ENCODE measurements at places on chromosomes 13 and 19.

DNA sequence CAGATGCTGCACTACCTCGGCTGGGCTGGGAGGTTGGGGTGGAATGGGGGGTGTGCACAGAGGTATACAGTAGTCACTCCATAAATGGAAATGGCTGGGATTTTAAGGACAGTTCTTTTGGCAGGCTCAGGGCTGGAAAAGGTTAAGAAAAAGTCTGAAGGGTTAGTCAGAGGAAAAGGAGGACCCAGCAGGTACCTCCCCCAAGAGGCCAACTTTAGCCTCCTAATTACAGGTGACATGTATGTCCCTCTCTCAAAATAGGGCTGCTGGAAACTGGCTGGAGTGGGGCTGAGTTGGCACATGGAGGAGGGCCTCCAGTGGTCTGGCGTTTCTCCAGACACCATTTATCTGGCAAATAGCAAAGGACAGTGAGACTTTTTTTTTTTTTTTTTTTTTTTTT lies 994 bp downstream of the CCDC194 start:
- peaks cover 19% of the 10 kb centered on the region for H3K27me3 ChIP-seq
- H3K27ac ChIP-seq = no peak overlapping the region
- peak overlapping the region; percentile 71 for H3K4me3 ChIP-seq
- peaks cover 14% of the 10 kb centered on the region for H3K4me1 ChIP-seq
- no peak for DNase-seq

DNA sequence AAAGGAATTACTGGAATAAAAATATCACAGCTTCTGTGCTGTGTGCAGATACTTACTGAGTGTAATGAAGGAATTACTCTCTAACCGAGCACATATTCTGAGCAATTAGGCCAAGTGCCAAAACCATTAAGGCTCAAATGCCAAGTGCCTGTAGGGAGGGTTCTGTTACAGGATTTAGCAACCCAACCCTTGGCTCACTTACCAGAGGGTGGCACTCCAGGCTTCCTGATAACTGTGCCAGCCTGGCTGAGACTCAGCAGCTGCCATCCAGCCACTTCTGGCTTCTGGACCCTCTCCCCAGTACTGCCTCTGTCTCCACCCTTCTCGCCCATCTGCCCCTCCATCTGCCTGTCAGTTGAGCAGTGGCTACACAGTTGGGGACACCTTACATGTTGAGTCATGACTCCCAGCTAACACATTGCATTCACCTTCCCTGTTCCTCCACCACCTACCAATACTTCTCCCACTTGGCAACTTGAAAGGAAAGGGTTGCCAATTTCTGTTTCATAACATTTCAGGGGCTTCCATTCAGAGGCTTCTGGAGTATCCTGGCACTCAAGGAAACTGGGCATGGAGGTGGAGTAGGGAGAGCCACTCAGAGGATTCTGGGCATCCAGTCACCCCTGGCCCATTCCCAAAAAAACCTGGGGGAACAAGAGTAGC lies 110.5 kb downstream of the COG6 start:
- no peak overlapping the region for H3K27ac ChIP-seq
- DNase-seq = no peak
- H3K36me3 ChIP-seq = peaks cover 3% of the 10 kb centered on the region
- no peaks in the 10 kb centered on the region for H3K27me3 ChIP-seq
- H3K4me1 ChIP-seq = no peaks in the 10 kb centered on the region
- no peak overlapping the region for H3K4me3 ChIP-seq

DNA sequence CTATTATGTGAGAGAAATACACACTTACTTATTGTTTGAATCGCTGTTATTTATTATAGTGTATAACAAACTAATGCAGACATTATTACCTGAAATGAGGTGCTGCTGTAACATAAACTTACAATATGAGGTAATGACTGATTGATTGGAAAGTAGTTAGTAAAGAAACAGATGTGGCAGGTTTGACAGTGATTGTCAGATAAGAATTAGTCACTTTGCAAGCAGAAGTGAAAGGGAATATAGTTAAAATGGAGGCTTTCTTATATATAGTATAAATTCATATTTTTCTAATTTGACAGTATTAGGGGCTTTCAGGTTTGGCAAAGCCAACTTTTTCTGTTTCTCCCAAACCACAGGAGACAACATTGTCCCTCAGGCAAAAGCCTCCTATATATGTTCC lies 20.6 kb downstream of the MIR17HG start:
- no peak overlapping the region for H3K4me3 ChIP-seq
- no peaks in the 10 kb centered on the region for H3K27me3 ChIP-seq
- no peaks in the 10 kb centered on the region for H3K4me1 ChIP-seq
- H3K27ac ChIP-seq = no peak overlapping the region
- DNase-seq = no peak

DNA sequence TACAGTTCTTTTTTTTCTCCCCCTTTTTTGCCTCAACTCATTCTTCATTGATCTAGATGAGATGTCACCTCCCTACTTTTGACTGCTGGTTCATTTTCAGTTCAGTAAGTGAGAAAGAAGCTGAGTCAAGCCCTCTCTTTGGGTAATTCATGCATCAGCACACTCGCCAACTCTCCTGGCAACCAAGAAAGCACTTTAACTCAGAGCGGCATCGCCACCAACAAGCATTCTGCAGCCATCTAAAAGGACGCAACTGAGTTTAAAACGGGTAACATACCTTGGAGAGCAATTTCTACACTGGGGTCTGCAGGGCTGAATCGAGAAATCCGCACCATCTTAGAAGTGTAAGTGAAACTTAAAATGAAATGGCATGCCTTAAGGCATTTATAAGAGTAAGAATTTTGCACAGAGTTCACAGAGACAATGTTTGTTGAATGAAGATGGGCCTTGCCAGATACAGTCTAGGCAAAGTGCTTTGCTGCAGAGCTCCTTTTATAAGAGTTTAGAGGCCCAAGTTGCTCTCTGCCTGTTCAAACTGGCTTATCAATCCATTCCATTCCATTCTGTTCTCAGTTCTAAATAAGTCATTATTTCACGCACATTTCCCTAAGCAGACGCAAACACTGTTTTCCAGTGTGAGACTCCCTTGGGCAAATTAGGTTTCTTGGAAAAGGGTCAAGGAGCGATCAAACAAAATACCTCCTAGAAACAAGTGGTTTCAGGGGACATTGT lies 338.0 kb downstream of the ENOX1 start:
- no peaks in the 10 kb centered on the region for H3K36me3 ChIP-seq
- peaks cover 15% of the 10 kb centered on the region for H3K4me1 ChIP-seq
- no peaks in the 10 kb centered on the region for H3K27me3 ChIP-seq
- H3K27ac ChIP-seq = peak overlapping the region; percentile 68
- no peak for DNase-seq
- no peak overlapping the region for H3K4me3 ChIP-seq

DNA sequence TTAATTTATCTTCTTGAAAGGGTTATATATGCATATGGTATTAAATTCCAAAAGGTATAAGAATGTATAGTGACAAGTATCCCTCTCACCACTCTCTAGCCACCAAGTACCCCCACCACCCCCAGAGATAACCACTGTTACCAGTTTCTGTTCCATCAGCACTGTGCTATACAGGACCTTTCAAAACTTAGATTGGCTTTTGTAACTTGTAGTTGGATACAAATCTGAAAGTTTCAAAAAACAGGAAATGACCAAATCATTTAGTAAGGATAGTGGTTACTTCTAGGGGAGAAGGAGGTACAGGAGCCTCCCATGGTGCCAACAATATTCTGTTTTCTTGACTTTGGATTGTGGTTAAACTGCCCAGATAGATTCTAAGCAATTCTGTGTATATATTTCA lies 56.7 kb downstream of the AKAP11 start:
- H3K4me3 ChIP-seq = no peak overlapping the region
- H3K27ac ChIP-seq = no peak overlapping the region
- H3K4me1 ChIP-seq = peaks cover 8% of the 10 kb centered on the region
- no peak for DNase-seq
- H3K27me3 ChIP-seq = no peaks in the 10 kb centered on the region
- no peaks in the 10 kb centered on the region for H3K36me3 ChIP-seq

DNA sequence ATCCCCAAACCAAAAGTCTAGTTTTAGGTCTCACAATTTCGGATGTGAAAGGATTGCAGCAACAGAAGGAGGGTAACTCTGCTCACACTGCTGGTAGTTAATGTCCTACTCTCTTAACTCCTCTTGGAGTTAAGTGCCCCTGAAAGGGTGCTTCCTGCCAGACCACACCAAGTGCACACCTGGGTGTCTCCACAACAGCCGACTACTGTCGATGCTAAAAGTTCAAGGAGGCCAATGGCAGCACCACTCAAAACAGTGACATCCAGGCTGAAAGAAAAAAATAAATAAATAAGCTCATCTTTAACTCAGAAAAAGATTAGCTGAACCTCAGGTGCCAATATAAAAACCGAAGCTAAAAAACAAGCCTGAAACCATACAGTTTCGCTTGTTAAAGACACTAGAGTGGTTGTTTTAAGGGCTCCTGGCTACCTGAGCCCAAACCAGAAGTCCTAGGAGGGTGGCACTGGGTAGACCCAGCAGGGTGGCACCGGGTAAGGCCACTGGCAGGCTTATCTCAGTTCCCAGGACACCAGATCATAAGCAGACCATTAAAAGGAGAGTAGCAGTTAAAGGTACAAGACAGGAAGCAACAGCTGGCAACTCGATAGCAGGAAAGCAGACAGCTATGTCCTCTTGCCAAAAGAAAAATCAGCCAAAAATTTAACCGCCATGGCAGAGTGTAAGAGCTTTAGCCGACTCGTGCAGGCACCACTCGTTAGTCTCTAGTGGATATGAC lies 39.3 kb downstream of the BRD4 start:
- H3K4me1 ChIP-seq = peaks cover 67% of the 10 kb centered on the region
- no peak for DNase-seq
- no peak overlapping the region for H3K4me3 ChIP-seq
- H3K27me3 ChIP-seq = no peaks in the 10 kb centered on the region
- H3K36me3 ChIP-seq = peaks cover 3% of the 10 kb centered on the region

- H3K27ac ChIP-seq = no peak overlapping the region
- peaks cover 24% of the 10 kb centered on the region for H3K4me1 ChIP-seq
- no peak overlapping the region for H3K4me3 ChIP-seq
- H3K36me3 ChIP-seq = peaks cover 8% of the 10 kb centered on the region
- no peak for DNase-seq
Measured at GRCh38 chr13:50284540-50284939, 269.3 kb downstream of the KCNRG start.

GRCh38 chr19:33441277-33441699 lies 67.8 kb downstream of the CEBPG start:
- H3K27ac ChIP-seq = no peak overlapping the region
- no peaks in the 10 kb centered on the region for H3K4me1 ChIP-seq
- no peak overlapping the region for H3K4me3 ChIP-seq
- H3K36me3 ChIP-seq = no peaks in the 10 kb centered on the region
- no peak for DNase-seq
- H3K27me3 ChIP-seq = no peaks in the 10 kb centered on the region

DNA sequence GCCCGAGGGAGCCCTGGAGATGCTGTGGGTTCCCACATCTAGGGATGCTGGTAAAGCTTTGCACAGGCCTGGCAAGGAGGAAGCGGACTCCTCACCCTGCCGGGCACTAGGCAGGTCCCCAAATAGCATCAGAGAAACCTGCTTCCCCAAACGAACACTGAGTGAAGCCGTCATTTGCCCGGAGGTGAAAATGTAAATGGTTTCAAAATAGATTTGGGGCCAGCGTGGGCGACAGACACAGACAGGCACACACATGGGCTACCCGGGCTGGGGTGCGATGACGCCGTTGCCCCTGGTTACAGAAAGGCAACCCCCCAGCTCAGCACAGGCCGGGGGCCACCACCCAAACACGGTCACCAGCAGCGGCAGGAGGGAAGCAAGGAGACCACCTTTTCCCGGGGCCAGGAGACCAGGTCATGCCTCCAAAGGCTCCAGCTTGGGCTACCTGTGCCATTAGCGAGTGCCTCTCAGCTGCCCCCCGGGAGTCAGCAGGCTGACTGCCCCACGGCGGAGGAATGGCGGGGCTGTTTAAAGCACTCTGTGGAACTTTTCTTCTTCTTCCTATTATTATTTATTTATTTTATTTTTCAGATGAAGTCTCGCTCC lies 47.5 kb upstream of the NDUFS7 start:
- no peaks in the 10 kb centered on the region for H3K4me1 ChIP-seq
- no peaks in the 10 kb centered on the region for H3K36me3 ChIP-seq
